ENCODE measurements at places on chromosomes 12 and 14.

GRCh38 chr12:115716551-115716950, 560.9 kb downstream of the MED13L start:
- no peak for DNase-seq

- no peak for DNase-seq
These were observed 91.6 kb upstream of the VRK1 start for GRCh38 chr14:96705422-96706092.

GRCh38 chr12:130987151-130987931, 33.6 kb downstream of the ADGRD1 start:
- DNase-seq: no peak

GRCh38 chr12:2710701-2711100, 84.1 kb upstream of the FKBP4 start:
- DNase-seq: no peak

GRCh38 chr12:51722431-51722830, 126.1 kb downstream of the FIGNL2 start:
- DNase-seq: no peak

DNA sequence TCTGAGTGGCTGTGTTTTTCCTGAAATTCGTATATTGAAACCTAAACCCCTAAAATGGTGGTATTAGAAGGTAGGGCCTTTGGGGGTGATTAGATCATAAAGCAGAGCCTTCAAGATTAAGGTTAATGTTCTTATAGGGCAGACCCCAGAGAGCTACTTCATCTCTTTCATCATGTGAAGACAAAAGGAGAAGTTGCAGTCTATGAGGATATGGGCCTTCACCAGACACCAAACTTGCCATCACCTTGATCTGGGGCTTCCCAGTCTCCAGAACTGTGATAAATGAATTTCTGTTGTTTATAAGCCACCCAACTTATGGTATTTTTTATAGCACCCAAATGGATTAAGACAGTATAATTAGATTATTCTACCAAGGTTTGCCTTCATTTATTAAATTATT, 275.0 kb upstream of the ATP2B1 start:
- no peak for DNase-seq

DNA sequence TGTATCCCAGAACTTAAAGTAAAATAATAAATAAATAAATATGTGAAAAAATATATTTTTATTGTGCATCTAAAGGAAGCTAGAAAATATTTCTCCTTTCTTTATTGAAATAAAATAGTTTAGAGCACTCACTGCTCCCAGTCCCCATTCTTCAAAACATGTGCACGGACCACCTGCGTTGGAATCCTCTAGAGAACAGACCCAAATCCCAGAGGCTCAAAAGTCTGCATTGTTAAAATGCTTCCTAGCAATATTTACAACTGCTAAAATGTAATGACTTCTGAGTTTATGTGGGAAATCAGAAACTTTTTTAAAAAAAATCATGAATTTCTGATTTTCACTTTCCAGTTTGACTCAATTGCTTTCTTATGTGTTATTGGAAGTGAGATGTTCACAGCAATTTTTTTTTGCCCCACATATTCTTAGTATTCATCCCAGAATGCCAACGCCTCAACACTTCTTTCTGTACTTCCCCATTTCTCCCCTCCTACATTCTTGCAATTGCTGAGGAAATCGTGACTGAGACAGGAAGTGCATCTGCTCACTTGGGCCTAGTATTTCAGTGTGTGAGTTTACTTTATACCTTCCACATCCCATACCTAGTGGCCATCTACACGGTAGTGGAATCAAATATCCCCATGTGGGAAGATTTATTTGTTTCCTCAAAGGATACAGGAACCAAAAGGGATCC, 116.0 kb upstream of the FLRT2 start:
- no peak for DNase-seq

DNA sequence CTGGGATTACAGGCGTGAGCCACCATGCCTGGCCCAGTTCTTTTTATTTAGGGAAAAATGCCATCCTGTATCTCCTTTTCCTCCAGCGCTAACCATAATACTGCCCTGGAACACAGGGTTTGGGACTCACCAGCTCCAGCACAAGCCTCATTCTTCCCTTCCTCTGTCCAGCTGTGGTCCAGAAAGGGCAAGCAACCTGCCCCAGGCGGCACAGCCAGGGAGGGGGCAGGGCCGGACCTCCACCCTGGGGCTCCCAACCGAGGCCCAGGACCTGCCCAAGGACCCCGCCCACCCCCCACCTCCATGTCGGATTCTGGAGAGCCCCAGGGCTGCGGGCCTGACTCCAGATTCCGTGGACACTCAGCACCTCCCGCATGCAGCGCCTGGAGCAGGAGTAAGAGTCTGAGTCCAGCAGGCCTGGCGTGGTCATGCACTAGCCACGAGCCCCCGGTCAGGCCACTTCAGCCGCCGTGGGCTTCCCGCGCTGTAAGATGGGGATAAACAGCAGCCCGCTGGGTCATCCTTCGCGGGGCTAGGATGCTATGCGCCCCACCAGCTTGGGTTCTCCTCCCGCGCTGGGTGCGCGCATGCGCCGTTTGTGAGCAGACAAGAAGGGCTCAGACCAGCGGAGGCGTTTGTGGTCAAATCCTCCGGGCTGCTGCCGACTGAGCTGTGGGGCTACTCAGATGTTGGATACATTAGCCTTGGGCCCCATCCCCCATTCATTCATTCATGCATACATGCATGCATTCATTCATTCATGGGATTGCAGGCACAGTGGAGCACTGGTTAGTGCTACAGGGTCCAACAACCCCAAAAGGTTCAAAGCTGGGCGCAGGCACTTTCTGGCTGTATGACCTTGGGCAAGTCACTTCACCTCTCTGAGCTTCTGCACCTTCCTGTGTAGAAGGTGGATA, 16.3 kb downstream of the TMEM119 start:
- DNase-seq: no peak

DNA sequence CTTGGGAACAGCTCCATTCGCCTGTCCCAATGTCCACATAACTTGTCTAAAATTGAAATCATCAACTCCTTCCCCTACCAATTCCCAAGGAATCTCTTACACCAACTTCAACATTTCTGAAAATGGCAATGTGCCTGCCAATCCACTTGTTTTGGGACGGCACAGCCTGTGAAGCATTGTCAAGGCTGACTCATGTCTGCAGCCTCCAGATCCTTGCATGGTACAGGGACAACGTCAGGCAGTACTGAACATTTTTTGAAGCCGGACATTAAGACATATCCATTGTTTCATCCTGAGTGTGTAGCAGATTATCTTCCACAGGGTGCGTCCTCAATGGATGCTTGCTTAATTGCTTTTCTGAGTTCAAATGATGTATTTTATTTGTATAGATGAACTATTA, 794.1 kb downstream of the BCL11B start:
- no peak for DNase-seq

DNA sequence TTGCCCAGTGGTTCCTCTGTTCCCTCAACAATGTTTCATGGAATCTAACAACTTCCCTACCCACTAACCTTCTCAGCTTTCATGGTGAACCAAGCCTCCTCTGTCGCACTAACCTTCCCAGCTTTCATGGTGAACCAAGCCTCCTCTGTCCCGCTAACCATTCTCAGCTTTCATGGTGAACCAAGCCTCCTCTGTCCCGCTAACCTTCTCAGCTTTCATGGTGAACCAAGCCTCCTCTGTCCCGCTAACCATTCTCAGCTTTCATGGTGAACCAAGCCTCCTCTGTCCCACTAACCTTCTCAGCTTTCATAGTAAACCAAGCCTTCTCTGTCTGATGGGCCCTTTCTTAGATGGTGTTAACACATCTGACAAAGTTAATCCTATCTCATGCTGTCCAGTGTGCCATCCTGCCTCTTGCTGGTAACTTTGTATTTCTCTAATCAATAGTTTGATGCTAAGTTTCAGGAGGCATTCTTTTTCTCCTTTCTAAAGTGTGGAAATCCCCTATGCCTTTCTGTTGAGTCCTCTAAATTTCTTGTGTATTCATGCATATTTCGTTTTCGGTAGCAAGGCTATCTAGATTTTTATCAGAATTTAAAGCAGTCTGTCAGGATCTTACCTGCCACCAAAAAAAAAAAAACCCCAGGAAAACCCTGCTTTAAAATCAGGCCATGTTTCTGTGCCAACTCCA, 26.8 kb upstream of the KCNK13 start:
- no peak for DNase-seq

GRCh38 chr12:62469704-62470103, 3.1 kb downstream of the MON2 start:
- no peak for DNase-seq

GRCh38 chr12:76135456-76135855, 51.0 kb upstream of the NAP1L1 start:
- DNase-seq: no peak

DNA sequence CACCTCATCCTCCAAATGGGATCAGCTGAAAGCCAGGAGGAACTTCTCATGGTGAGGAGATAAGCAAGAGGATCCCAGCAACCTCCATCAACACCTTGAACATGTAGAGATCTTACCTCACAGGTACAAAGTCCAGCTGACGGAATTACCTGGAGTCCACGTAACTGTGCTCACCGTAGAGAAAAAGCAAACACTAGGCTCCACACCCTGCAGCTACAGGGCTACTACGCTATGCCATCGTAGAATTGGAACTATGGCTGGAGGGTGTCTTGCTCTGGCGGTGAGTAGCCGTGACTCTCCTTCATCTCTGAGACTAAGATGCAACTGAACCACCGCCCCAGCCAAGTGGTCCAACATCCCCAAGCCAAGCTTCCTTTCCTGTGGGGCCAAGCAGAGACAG, 50.5 kb downstream of the CRY1 start:
- DNase-seq: no peak

- no peak for DNase-seq
These were observed 897 bp downstream of the SUDS3 start for GRCh38 chr12:118377021-118377883.

- DNase-seq: no peak
These were observed 5.3 kb downstream of the SSTR1 start for GRCh38 chr14:38213001-38213400.

- DNase-seq: no peak
These were observed 86.6 kb upstream of the HOXC13 start for GRCh38 chr12:53852061-53852460.

GRCh38 chr12:71029302-71029701, 108.8 kb upstream of the PTPRR start:
- DNase-seq: no peak
